ENCODE measurements at places on chromosomes 2 and 18.

DNA sequence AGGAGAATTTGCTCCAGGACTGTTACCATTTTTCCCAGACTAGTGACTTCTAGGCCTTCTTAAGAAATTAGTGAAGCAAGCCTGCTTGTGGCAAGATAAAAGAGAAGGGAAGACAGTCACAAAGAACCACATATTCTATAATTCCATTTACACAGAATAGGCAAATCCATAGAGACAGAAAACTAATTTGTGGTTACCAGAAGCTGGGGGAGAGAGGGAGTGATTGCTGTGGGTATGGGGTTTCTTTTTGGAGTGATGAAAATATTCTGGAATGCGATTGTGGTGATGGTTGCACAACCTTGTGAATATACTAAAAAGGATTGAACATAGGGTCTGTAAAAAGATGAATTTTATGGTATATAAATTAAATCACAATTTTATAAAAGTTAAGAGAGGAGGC is 37.5 kb upstream of the SIX2 start:
- DNase-seq: no peak

GRCh38 chr2:127404466-127405254 is 13.6 kb upstream of the PROC start:
- DNase-seq: no peak

DNA sequence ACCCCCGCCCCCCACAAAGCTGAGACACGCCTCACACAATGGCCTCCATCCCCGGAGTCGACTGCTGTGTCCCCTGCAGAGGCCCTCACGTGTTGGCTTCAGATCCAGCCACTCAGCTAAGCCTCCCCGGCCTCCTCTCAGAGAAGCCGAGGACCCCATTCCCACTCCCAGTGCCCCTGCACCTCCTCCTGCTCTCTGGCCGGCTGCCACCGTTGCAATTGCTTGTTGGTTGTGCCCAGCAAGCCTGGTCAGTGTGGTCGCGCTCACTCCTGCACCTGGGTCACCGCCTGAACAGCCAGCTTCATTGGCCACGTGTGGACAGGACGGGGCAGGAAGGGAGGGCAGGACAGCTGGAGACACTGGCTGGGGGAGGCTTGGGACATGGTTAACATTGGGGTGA is 191.5 kb upstream of the SALL3 start:
- no peak for DNase-seq

DNA sequence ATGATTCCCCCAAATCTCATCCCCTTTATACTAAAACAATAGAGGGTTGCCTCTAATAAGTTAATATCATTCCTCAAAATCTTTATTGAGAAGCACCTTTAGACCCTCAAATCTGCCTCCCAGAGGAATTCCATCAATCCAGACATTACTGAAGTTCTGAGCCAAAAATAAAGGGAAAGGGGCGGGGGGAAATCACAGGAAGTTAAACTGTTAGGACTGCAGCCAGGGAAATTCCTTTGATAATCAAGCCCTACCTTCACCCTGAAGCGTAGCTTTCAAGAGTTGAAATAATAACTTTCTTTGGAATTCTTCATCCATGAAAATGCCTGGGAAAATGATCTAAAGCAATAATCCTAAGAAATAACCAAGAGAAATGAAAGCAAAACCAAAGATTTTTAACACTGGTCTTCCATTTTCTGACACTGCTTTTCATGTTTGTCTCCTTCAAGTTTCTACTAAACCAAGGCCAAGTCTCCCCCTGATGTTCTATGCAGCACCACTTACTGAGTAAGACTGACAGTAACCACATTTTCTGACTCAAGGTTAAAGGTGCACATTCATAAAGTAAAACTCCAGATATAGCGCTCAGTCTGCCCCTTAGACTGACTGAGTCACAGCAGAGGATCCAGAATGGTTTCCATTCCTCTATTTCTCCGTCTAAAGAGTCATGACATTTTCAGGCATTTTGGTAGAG is 78.2 kb downstream of the TCF4 start:
- peak; percentile 71 for DNase-seq

GRCh38 chr2:110874453-110875383 is 142.3 kb downstream of the ACOXL start:
- no peak for DNase-seq

DNA sequence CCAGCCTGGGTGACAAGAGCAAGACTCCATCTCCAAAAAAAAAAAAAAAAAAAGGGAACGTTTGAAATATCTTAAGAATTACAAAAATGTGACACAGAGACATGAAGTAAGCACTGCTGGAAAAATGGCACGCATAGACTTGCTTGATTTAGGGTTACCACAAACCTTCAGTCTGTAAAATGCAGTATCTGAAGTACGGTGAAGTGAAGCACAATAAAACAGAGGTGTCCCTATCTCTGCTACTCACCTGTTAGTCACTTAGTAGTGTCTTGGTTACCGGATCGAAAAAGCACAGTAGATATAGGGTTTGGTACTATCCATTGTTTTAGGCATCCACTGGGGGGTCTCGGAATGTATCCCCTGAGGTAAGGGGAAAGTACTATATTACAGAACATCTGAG is 11.6 kb upstream of the GREB1L start:
- DNase-seq: no peak

DNA sequence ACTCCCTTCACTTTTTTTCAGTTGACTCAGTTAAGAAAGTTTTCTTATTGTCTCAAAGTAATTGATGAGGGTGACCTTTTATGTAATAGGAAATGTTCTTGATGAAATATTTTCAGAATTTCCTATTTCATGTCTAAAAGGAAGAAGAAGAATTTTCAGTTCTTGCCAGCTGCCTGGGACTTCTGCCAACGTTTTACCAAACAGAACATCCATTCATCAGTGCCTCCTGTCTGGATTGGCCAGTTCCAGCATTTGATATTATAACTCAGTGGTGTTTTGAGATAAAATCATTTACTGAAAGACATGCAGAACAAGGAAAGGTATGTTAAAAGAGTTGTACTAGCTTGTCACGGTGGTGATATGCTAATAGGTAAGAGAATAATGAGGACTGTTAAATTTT is 104.7 kb upstream of the MYO3B start:
- DNase-seq: peak; percentile 40

- no peak for DNase-seq
These were observed 238.8 kb downstream of the ACTR3 start for GRCh38 chr2:114128725-114129124.

GRCh38 chr2:235856151-235856854 is 311.9 kb downstream of the GBX2 start:
- DNase-seq: no peak

GRCh38 chr2:66509326-66509811 is 74.4 kb downstream of the MEIS1 start:
- no peak for DNase-seq

DNA sequence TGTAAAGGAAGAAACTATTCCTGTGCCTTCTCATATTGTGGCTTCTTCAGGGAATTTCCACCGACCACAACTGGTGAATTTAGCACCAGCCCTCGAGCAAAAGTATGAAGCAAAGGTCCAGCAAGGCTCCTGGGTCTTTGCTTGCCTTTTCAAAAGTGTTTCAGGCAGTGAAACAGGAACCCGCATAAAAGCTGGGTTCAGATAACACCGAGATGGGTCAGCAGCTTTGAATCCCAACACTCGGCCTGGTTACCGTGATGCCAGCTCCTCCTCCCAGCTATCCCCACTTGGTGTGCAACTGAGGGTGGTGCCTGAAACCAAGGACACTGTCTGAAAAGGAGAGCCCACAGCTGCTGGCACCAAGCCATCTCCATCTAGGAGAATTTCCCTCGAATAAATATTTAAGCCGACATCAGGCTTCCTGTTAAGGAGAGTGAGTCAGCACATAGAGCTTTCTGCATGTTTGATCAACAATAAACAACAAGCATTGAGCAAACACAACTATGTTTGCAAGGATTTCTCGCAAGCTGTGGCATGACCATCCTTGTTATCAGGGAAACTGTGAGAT is 69.5 kb downstream of the ANTXR1 start:
- peak; percentile 83 for DNase-seq

- DNase-seq: no peak
These were observed 10.6 kb downstream of the NCKAP5 start for GRCh38 chr2:133557614-133558013.

GRCh38 chr2:174609261-174609660 is 11.7 kb upstream of the WIPF1 start:
- no peak for DNase-seq

- DNase-seq: no peak
These were observed 669.7 kb upstream of the SALL3 start for GRCh38 chr18:78309924-78310323.

- no peak for DNase-seq
These were observed 309.9 kb downstream of the PIEZO2 start for GRCh38 chr18:10839421-10839820.

DNA sequence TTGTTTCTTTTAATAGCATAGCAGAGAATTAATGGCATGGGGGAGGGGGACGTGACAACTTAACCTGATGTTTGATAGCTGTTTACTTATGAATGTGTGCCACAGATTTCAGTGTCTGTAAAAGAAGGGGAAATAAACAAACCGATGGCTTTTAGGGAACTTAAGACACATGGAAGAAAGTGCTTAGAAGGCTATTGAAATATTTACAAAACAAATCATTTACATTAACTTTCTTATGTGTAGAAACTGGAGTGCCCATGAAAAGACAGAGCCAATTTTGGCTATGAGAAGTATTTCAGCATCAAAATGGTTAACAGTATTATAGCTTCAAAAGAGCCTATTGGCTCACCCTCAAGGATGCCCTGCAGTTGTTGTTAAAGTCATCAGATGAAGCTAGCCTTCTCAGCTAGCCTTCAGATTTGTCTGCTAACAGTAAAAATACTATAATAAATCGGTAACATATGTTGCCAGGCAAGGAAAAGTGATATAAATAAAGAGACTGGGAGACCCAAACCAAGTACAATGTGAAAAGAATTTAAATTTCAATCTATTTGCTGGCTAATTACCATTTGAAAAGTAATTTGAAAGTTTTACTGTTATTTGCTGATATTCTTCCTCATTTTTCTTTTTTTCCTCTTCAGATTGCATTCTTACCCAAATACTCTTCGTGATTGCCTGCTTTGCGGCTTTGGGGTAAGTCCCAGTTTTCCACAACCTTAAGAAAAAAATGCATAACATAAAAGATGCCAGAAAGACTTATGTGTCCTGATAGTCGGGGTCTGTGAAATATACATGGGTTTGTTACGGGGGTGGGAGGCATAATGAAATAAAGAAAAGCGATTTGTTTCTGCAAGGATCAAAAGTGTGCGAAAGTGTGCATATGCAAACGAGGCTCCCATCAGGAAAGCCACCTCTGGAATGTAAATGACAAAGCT is 256.4 kb downstream of the MEIS1 start:
- DNase-seq: peak; percentile 92

- no peak for DNase-seq
These were observed 45.9 kb downstream of the NCK2 start for GRCh38 chr2:105790461-105791149.

GRCh38 chr2:134141598-134142340 is 112.1 kb upstream of the MGAT5 start:
- no peak for DNase-seq

- DNase-seq: no peak
These were observed 110.8 kb downstream of the TDRD15 start for GRCh38 chr2:21234464-21235120.

- no peak for DNase-seq
These were observed 1.3 kb upstream of the TRIB2 start for GRCh38 chr2:12715258-12716031.

- DNase-seq: no peak
These were observed 307.7 kb upstream of the TNP1 start for GRCh38 chr2:217167531-217167930.

GRCh38 chr2:128502638-128503246 is 184.1 kb upstream of the HS6ST1 start:
- no peak for DNase-seq

- no peak for DNase-seq
These were observed 109.2 kb downstream of the COPS8 start for GRCh38 chr2:237194906-237195305.

DNA sequence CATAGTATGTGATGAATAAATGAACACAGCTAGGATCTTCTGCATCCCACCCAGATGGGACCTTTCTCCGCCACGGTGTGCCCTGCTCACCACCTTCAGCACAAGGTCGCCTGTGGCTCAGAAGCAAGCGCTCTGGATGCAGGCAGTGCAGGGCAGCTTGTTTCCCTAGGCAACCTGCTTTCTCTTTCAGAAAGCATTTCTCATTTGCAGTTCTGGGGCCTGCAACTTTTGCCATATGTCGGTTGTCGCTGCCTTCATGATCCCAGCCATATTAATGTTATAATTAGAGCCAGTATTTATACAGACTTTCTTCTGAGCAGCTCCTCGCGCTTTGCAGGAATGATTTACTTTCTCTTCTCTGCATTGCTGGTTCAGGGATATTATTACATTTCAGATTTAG is 692.8 kb downstream of the RNF144A start:
- DNase-seq: no peak

DNA sequence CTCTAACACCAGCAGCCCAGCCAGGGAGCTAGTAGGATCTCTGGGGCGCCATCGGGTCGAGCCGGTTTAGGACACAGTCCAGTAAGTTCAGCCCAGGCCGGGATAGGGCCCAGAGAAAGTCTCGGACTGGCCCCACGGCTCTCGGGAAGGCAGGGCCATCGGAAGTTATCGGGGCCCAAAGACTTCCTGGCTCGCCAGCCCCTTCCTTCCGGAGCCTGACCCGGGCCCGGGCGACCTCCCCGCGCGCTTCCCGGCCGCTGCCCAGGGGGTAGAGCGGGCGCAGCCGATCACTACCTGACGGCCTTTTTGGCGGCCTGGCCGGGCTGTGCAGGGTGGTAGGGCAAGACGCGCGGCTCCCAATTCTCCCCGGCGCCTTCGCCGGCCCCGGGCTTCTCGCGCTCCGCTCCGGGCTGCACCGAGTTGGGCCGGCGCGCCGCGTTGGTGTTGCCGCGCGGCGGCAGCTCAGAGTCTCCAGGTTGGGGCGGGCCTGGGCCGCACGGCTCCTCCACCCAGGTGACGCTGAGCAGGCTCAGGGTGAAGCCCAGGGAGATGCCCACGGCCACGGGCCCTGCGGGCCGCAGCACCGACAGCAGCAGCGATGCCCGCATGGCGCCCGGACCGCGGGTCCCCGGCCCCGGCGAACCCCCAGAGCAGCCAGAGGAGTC is 546 bp downstream of the CHPF start:
- peak; percentile 32 for DNase-seq

DNA sequence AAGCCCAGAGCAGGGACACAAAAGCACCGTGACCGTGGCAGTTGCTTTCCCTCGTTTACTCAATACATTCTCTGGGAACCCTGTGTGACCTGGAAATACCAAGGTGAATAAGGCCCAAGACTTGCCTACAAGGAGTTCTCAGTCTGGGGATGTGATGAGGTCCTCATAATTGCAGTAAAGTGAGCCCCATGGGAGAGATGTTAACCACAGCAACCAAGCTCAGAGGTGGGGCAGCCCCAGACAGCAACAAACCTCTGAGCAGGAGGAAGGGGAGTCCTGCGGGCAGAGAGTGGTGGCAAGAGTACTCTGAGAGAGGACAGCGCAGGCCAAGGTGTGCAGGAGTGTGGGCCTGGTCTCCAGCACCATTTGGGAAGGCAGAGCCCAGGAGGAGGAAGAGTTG is 91.6 kb downstream of the TTC32 start:
- no peak for DNase-seq

Measured in lung (tissue), 17 donors.